Smooth muscle cell of the brain vasculature (primary cell): ENCODE measurements at places on chromosomes 6 and 20.
A peak's percentile ranks its signal among the peaks of the same experiment; 100 is the strongest.

DNA sequence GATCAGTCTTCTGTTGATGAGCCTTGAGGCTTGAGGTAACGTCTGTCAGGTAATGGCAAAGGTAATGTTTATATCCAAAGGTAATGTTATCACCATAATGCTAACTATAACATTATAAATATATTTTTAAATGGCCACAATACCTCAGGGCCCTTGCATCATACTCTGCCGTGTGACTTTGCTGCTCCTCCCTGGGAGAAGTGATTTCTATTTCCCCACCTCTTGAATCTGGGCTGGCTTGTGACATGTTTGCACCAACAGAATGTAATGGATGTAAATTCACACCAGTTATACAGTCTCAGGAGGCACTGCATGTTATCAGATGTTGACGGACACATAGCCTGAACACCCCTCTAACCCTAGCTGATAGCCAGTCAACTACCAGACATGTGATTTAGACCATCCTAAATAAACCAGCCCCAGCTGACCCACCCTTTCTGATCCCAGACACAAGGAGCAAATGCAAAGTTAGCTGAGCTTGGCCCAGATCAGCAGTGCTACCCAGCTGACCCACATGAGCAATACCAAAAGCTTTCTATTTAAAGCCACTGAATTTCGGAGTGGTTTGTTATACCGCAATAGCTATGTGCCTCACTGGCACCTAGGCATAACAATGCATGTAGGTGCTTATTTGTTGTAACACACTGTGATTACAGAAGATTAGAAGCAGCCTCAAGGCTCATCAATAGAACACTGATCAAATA, 93.8 kb upstream of the SIRPA start:
- no peak for DNase-seq

DNA sequence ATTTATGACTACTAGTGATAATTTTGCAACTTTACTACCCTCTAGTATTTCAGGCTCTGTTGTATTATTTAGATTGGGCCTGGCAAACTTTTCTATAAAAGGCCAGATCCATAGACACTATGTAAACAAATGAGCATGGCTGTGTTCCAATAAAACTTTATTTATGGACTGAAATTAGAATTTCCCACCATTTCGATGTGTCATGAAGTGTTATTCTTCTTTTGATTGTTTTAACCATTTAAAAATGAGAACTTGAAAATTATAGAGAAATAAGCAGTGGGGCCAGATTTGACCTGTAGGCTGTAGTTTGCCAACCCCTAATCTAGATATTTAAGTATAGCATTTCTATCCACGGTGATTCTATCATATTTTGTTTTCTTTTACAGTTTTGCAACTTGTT, 61.5 kb upstream of the TFB1M start:
- no peak for DNase-seq

- no peak for DNase-seq
Observed at GRCh38 chr6:69866770-69867638, 648 bp downstream of the COL19A1 start.

- DNase-seq = no peak
Observed at GRCh38 chr20:60030471-60030870, 72.2 kb downstream of the CDH26 start.

- no peak for DNase-seq
Observed at GRCh38 chr20:61092251-61092650, 159.8 kb upstream of the CDH4 start.

DNA sequence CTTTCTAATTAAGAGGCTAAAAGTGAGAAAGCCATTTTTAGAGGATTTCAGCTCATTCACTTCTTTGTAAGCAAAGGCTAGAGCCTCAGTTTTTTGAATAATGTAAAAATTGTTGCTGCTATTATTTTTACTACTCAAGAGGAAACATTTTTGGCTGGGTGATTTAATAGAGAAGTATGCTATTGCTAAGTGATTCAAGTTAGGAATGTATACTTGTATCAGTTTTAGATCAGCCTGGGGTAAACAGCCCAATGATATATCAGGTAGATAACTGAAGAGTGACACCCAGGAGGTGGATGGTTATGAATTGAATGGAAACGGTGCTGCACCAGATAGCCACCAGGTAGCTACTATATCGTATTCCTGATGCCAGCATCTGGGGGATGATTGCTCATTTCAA, 9.2 kb downstream of the QKI start:
- DNase-seq = no peak

DNA sequence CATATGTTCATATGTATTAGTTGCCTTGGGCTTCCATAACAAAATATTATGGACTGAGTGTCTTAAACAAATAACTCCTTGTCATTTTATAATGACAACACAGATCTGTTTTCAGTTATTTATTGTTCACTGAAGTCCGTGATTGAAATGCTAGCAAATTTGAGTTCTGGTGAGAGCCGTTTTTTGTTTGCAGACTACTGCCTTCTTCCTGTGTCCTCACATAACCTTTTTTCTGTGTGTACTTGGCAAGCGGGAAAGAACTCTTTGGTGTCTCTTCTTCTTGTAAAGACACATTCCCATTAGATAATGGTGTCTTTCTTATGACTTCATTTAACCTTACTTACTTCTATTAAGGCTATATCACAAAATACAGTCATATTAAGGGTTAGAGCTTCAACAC, 482.9 kb upstream of the EYS start:
- no peak for DNase-seq

GRCh38 chr20:11992426-11992825, 74.7 kb downstream of the BTBD3 start:
- DNase-seq = no peak

- DNase-seq = peak; percentile 32
Observed at GRCh38 chr6:167948716-167949115, 48.8 kb upstream of the KIF25 start.

GRCh38 chr6:39923861-39924260, 10.4 kb downstream of the MOCS1 start:
- DNase-seq = no peak

DNA sequence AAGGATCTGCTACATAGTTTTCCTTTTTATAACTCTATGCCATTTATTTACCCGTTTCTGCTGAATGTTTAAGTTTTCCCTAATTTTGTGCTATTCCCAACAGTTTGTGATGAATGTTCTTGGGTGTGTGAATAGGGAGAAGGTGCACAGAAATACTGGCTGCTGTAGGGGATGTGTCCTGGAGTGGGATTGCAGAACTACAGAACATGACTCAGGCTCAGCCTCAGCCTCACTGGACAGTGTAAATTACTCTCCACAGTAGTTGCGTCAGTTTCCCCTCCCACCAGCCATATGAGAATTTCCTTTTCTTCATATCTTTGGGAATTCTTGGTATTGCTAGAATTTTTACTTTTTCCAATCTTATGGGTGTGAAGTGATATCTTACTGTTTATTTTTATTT, 57.0 kb downstream of the SLX4IP start:
- DNase-seq = no peak

- no peak for DNase-seq
Observed at GRCh38 chr6:73121421-73121993, 103.8 kb downstream of the KHDC1L start.

GRCh38 chr20:53162251-53162835, 190.2 kb downstream of the TSHZ2 start:
- no peak for DNase-seq

- no peak for DNase-seq
Observed at GRCh38 chr20:57573242-57573641, 12.3 kb downstream of the PCK1 start.

- no peak for DNase-seq
Observed at GRCh38 chr6:11653028-11653583, 115.6 kb downstream of the TMEM170B start.

DNA sequence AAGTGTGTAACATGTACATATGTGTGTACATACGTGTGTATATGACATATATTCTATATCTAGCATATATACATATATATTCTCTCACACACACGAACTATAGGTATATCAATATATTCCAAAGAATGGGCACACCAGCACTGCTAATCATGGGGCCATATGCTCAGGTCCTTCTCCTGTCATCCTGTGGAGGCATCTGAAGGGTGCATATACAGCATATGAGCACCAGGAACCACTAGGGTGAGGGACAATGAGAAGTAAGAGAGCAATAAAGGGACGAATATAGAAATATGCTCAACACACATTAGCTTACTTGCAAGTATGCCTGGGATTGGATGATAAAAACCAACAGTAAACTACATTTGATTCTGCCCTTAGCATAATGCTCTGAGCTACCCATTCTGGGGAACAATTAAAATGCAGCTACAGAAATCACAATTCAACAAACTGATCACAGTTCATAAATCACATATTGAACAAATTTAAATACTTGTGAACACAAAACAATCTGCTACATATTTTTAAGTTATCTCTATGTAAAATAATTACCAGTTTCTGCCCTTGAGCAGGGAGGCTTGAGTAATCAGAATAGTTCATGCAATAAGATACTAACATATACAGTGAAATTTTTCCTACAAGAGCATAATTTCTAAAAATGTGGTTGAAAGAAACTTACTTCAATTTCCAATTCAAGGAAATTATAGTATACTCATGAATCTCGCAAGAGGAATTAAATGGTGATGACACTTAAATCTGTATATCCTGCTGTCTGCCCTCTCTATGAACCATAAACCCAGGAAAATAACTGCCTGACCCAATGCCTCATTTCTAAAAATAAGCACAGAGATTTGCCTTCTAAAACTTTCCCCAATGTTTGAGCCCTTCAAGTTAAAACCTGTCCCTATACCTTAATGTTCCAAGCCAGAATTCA, 272.2 kb upstream of the THEMIS start:
- DNase-seq = no peak

DNA sequence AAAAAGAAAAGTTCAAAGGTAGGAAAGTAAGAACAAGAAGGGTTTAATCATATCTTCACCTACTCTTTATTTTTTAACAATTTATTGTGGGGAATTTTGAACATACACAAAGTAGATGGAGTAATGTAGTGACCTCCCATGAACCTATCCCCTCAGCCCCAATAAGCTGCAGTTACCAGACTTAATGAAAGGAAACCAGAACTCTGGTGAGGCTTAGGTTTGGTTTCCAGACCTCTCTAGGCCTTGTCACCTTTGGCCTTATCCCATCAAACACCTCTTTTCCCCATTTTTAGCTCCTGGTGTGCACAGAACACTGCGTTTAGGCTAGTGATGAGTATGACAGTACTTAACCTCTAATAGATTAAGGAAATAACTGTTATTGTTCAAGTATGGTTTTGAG, 42.0 kb downstream of the CBFA2T2 start:
- no peak for DNase-seq

DNA sequence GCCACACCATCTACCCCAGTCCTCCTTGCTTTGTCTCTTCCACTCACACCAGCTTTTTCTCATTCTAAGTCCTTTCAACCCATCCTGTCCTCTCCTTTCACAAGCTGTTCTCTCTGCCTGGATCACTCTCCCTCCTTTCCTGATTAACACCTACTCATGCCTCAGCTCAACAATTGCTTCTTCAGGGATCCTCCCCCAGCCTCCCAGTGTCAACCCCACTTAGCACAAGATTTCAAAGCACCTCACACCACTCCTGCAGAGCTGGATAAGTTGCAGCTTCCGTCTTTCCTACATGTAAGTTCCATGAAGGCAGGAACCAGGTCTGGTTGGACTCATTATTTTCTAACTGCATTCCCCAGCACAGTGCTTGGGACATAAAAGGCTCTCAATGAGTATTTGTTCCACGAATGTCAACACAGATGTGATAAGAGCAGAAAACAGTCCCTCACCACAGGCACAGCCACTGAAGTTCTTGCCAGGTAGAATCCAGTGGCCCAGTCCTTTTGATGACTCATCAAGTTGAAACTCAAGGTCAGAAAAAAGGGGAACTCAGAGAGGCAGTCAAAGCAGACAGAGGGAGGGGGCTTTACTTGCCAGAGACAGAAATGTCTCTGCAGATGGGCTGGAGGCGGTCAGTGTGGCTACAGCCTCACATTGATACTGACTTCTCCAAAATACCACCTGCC, 193.4 kb upstream of the PRDM1 start:
- no peak for DNase-seq

- no peak for DNase-seq
Observed at GRCh38 chr6:10520468-10520867, 683 bp upstream of the GCNT2 start.

- no peak for DNase-seq
Observed at GRCh38 chr20:8399947-8400346, 267.9 kb downstream of the PLCB1 start.

- no peak for DNase-seq
Observed at GRCh38 chr20:60136645-60137401, 178.6 kb downstream of the CDH26 start.

- DNase-seq = no peak
Observed at GRCh38 chr20:63081831-63082230, 75.1 kb upstream of the BHLHE23 start.

GRCh38 chr20:873875-874607, 40.5 kb downstream of the FAM110A start:
- no peak for DNase-seq
